ENCODE measurements at places on chromosomes 2 and 18.

DNA sequence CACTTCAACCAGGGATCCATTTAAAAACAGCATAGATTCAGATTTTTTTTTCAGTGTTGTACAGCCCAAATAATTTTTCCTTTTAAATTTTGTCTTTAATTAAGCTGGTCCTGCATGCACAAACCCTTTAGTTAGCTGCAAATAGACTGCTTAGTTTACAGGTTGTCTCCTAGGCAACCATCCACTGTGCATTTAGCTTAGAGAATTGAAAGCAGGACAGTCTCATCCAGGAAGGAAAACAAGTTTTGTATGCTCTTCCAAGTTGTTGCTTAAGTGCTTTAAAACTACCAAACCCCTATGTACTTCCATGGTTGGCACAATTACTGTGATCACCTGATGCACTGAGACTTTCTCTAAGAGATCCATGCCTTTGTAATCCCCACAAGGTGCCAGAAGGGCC, at the start of gene MAP3K19:
TSS of gene MAP3K19 (minus strand) at position 148 of the 400 bp plus-strand sequence. CDS start 22,800 bp downstream, outside the sequence.
- no peak for DNase-seq

DNA sequence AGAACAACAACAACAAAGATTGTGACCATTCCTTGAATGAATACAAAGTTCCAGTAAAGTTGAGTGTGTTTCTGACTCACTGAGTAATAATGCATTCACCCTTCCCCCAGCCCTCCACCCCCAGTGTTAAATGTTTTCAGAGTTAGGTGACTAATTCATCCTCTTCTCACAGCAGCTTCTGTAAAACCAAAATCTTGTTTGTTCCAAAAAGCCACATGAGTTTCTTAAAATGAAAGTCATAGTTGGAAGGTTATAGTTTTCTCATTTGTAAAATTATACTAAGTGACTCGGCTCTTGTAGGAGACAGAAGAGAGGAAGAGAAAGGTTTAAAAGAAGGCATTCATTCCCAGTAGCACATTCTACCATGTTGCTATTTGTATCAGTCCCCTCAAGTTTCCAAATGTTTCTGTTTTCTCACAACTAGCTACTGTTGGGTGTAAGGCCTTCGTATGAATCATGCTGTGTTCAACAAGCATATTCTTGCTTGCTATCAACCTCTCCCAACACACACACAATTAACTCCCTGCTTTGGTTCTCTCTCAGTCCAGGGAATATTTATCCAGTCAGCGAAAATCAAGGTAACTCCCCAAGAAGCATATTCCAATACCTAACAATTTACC, 75.3 kb downstream of the MBD2 start:
- DNase-seq: no peak

- no peak for DNase-seq
Measured at GRCh38 chr2:185384822-185385560, 353.6 kb upstream of the FSIP2 start.

- no peak for DNase-seq
Measured at GRCh38 chr2:143026411-143027054, 102.7 kb upstream of the ARHGAP15 start.

- DNase-seq: no peak
Measured at GRCh38 chr2:106159866-106160785, 34.0 kb downstream of the UXS1 start.

DNA sequence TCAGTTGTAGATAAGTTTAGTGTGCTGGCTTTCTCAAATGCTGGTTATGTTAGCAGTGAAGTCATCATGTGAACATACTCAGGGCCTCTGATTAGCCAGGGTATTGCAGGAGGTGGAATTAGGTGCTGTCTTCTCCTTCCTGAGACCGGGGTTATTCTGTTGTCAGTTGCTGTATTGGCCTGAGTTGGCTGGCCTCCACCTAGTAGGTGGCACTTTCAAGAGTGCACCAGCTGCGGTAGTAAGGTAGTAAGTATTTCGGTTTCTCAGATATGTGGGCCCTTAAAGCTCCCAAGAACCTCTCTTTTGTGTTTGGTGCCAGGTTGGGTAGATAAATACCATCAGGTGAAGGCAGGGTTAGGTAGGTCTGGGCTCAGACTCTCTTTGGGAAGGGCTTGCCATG, 1430.5 kb upstream of the CELF4 start:
- no peak for DNase-seq

- peak; percentile 33 for DNase-seq
Measured at GRCh38 chr2:62309465-62310091, 113.7 kb downstream of the B3GNT2 start.

GRCh38 chr2:218022131-218022850, 19.5 kb upstream of the TNS1 start:
- DNase-seq: no peak

DNA sequence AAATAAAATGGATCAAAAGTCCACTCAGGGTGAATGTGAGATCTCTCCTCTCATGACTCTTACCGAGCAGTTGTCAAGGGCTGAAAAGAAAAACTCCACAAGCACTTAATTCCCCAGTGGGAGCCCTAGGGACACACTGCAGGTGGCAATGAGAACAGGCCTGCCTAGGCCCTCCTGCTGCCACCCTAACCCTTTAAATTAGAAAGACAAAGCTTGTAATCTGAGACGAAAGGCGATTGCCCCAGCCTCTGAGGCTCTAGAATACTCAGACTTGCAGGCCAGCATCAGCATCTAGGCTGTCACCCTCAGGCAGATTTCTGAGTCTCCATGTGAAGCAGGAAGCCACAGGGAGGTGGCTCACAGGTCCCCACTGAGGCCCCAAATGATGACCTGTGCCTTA, 457.0 kb upstream of the MYT1L start:
- DNase-seq: no peak

DNA sequence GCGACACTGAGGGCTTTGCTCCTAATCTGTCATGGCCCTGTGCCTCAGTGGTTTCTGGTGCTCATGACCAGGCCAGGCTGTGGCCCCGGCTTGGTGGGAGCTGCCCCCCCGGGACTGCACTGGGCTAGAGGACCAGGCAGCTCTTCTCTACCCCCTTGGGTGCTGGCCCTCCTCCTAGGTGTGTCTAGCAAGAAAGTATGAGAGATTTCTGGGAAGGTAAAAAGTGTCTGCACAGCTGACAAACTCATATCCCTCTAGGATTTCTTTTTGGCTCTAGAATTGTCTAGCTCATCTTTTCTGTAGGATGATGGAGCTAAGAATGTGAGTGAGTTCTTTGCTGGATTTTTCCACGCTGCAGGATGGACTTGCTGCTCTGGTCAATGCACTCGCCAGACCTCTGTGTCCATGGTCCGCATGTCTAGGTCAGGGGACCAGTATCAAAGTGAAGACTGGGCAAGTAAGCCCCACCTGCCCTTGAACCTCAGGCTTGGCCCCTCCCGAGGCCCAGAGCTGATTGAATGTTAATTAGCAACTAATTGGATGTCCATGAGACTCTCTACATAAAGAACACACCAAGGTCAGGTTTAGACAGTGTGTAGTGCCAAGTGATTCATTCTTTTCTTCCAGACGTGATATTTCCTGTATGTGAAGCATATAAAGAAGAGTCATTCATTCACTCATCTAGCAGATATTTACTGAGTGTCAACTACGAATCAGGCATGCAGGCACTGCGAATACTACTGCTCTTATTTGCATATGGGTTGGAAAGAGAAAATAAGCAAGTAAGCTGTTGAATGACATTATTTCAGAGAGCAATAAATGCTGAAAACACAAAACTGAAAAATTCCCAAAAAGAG, 15.6 kb upstream of the PSD4 start:
- DNase-seq: no peak

- no peak for DNase-seq
Measured at GRCh38 chr2:70380621-70381020, 78.8 kb upstream of the FAM136A start.

DNA sequence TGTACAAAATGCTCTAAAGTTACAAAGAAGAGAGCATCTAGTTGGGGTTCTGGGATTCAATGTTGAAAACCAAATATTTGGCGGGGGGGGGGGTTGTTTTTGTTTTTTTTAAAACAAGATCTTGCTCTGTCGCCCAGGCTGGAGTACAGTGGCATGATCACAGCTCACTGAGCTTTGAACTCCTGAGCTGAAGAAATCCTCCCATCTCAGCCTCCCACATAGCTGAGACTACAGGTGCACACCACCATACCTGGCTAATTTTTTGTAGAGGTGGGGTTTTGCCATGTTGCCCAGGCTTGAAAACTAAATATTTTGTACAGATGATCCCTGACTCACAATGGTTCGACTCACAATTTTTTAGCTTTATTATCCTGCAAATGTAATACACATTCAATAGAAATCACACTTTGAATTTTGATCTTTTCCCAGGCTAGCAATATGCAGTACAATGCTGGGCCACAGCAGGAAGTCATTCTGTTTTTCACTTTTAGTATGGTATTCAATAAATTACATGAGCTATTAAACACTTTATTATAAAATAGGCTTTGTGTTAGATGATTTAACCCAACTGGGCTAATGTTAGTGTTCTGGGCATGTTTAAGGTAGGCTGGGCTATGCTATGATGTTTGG, 7.6 kb downstream of the BARD1 start:
- DNase-seq: no peak

DNA sequence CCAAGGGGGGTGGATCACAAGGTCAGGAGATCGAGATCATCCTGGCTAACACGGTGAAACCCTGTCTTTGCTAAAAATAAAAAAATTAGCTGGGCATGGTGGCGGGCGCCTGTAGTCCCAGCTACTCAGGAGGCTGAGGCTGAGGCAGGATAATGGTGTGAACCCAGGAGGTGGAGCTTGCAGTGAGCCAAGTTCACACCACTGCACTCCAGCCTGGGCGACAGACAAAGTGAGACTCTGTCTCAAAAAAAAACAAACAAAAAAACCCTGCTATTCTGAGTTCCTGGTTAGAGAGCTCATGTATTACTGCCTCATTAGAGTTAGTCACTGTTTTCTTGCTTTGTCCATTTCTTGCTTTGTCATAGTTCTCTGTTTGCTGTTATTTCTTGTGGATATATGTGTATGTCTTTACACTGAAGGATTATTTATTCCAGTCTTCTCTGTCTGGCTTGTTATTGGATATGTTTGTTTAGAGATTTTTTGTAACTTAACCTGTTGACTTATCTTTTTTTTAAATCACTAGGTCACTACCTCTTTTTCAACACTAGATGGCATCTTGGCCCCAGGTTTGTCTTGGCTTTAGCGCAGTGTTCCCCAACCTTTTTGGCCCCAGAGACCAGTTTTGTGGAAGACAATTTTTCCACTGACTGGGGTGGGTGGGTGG, 17.0 kb downstream of the TTLL4 start:
- peak; percentile 31 for DNase-seq

DNA sequence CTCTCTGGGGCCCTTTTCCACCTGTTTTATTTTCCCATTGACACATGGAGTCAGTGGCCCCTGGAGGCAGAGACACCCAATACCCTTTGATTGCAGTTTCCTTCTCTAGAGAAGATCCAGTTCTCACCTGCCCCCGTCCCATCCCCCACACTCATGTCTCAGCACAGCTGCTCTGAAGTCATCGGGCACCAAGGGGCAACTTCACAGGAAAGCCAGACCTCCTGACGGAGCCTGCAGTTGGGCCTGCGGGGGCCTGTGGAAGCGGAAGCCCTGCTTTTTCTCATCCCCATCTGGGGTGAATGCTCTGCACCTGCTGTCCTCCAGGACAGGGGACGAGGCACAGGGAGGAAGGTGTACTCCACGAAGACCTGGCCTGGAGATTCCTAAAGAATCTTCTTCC, 308.3 kb upstream of the EPAS1 start:
- no peak for DNase-seq

GRCh38 chr2:192535956-192536921, 341.5 kb upstream of the TMEFF2 start:
- DNase-seq: no peak

GRCh38 chr2:105376789-105377240, 22.0 kb downstream of the FHL2 start:
- no peak for DNase-seq

DNA sequence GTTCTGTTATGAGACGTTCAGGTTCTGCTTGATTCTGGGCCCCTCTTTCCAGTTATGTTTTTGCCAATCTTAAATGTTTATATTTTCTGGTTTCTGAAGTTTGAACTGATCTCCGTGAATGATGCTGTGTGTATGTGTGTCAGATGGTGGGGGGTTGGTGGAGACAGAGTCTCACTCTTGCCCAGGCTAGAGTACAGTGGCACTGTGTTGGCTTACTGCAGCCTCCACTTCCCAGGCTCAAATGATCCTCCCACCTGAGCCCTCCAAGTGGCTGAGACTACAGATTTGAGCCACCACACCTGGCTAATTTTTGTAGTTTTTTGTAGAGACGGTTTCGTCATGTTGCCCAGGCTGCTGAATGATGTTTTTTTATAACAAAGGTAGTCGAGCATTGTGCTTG, 45.9 kb downstream of the PSMD14 start:
- no peak for DNase-seq

GRCh38 chr2:98799375-98800329, 68.7 kb upstream of the MGAT4A start:
- no peak for DNase-seq

DNA sequence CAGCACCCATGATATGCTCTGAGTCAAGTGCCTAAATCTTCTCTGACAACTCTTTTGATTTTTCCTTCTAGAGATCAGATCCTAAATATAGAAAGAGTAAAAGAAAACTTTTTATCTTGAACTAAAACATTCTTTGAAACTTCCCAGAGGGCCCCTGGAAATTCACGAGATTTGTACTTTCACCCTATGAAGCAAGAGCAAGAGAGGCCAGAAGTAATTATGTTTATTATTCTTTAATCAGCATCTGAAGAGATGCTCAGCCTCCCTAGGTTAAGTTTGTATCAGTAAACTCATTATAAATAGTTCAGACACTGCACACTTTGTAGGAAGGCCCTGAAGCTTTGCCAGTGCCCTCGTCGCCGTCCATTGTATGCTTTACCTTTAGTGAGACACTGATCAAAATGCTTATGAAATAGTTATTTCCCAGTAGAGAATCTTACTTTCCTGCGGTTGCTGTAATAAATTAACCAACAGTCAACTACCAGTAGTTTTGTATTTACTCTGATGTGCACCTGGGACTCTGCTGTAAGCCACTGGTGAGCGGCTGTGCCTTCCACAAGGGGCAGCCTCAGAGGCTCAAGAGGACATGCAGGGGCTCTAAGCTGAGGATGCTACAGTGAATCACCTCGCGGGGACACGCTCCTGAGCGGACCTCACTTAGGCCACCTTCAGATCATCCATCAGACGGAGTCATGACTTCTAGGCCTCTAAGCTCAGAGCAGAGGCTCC, 71.9 kb downstream of the BIN1 start:
- DNase-seq: no peak

DNA sequence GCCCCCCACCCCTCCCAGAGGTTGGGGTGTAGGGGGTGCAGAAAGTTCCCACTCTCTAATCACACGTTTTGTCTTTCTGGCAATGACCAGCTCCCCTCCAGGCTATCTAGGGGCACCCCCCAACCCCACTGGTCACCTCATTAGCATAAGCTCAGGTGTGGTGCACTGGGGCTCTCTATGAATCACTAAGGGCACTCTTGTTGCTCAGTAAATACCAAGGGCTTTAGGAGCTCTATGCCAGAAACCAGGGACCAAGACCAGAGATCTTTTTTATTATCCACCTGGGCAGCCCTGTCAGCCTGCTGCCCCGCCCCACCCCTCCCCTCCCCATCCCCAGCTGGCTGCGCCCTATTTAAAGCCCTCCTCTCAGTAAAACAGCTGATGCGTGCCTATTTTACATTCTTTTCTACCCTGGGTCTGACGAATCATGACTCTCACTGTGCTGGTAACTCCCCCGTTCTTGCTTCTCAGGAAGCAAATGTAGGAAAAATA, 24.3 kb downstream of the NCK2 start:
- no peak for DNase-seq
